ENCODE measurements at places on chromosomes 6 and 20.

GRCh38 chr6:18388942-18389341 is 1.8 kb downstream of the RNF144B start:
- DNase-seq: peak; percentile 86

DNA sequence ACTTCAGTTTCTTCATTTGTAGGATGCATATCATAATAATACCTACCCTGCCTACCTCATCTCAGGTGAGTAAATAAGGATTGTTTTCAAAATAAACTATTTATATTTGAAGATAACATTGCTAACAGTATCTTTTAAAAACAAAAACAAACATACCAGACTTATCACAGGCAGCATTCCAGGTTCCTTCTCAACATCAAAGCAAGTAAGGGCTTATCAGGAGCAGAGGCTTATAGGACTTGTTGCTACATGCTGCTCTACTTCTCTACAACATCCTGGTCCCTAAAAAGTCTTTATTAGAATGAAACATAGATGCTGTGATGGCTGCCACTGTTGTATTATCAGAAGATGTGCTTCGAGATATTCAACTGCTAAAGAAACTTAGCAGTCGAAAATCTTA is 149.2 kb upstream of the PRDM1 start:
- DNase-seq: no peak

DNA sequence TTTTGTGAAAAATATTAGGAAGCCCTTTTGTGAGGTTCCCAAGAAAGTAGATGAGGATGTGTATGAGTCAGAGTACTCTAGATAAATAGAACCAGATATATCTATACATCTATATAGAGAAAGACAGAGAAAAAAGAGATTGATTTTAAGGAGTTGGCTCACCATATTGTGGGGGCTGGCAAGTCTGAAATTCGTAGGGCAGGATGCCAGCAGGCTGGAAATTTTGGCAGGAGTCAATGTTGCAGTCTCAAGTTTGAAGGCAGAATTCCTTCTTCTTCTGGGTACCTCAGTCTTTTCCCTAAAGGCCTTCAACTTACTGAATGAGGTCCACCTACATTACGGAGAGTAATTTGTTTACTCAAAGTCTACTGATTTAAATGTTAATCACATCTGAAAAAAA is 65.3 kb upstream of the SAMD3 start:
- no peak for DNase-seq

GRCh38 chr6:90502866-90503407 is 83.9 kb downstream of the MAP3K7 start:
- no peak for DNase-seq

DNA sequence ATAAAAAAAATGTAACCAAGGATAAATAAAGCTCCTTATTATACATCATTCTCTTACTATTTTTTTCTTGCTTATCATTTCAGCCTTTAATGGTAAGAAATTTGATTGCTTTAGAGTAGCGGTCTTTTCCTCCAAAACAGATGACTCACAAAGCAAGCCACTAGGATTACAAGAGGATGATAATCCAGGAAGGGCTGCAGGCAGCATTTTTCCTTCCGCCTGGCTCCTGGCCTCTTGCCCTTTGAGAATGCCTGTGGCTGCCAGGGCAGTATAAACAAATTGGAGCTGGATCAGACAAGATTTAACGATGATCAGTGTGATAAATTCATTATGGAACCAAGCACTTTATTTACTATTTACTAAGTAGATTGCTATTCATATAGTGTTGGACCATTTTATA is 9.7 kb upstream of the FBXL4 start:
- peak; percentile 34 for DNase-seq

DNA sequence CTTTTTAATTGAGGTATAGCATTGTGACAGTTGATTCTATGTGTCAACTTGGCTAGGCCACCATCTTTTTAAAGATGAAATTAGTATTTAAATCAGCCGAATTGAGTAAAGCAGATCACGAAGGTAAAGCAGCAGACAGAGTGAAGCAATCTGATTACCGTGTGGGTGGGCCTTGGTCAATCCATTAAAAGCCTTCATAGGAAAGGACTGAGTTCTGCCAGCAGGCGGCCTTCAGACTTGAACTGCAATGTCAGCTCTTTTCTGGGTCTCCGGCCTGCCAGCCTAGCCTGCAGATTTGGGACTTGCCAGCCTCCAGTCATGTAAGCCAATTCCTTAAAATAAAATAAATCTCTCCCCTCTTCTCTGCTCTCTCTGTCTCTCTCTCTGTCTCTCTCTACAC is 22.4 kb upstream of the TGM2 start:
- DNase-seq: peak; percentile 50

DNA sequence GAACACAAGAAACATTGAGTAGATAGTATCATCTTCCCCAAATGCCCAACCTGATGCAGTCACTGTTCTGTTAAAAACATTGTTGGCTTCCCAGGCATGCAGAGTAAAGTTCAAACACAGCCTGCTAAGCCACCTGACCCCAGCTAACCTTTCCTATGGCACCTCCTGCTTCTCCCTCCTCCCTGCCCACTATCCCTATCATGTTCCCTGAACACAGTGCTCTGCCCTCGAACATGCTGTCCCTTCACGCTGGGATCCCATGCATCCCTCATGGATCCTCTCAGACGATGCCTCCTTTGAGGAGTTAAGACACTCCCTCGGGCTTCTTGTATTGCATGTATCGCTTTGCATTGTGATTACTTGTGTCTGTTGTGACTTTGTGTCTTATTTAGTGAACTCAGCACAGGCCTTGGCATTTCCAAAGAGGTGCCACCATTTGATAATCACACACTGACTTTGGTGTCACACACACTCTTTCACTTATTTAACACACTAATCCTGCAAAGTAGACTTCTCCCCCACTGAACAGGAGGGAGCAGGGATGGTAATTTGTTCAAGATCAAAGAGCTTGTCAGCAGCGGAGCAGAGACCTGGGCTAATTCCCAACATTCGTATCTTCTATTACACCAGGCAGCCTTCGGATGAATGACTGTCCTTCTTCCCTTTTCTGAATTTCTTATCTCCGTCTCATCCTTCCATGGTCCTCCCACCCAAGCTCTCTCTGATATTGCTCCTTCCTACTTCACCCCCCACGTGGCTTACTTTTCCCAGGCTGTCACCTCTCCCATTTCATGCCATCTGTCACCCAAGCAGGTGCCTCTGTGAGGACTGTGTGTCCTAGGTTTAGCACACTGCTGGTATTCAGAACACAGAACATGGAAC is 28.3 kb upstream of the SMIM29 start:
- DNase-seq: no peak

GRCh38 chr20:38726804-38727606 is 2.7 kb downstream of the SLC32A1 start:
- no peak for DNase-seq

- no peak for DNase-seq
Observed at GRCh38 chr20:40899344-40899743, 129.3 kb upstream of the TOP1 start.

- no peak for DNase-seq
Observed at GRCh38 chr6:139242457-139243240, 49.1 kb downstream of the TXLNB start.

GRCh38 chr6:150142670-150143515 is at the start of gene PPP1R14C:
Gene PPP1R14C (plus strand): TSS chr6:150143044. CDS start chr6:150143193, 149 bp downstream.
- DNase-seq: peak; percentile 9

DNA sequence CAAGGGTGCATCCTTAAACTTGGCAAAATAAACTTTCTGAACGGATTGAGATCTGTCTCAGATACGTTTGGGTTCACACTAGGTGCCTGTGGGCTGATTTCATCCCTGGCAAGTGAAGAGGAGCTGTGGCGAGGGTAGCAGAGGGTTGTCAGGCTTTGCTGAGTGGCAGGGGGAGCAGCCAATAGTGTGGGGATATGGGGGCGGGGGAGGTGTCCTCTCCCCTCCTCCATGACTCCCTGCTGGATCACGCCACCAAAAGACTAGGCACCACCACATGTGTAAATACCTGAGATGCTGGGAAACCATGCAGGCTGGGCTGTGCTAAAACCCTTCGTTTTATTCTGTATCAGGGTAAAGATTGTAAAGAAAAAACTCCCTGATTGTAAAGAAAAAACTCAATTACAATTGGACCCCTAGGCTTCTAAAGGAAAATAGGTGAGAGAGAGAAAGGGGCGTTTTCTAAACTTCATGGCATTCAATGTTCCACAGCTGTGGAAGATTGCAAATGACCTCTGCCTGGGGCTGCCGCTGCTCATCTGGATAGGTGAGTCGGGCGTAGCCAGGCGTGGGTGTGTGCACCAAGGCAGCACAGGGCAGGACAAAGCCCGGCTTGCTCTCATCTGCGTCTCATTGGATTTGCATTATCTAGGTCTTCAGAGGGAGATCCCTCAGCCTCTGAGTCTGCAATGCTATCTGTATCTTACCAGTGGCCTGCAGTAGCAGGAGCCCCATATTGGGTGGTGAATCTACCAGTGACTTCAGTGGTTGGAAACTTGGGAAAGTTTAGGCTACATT is 26.9 kb upstream of the ADTRP start:
- DNase-seq: no peak

DNA sequence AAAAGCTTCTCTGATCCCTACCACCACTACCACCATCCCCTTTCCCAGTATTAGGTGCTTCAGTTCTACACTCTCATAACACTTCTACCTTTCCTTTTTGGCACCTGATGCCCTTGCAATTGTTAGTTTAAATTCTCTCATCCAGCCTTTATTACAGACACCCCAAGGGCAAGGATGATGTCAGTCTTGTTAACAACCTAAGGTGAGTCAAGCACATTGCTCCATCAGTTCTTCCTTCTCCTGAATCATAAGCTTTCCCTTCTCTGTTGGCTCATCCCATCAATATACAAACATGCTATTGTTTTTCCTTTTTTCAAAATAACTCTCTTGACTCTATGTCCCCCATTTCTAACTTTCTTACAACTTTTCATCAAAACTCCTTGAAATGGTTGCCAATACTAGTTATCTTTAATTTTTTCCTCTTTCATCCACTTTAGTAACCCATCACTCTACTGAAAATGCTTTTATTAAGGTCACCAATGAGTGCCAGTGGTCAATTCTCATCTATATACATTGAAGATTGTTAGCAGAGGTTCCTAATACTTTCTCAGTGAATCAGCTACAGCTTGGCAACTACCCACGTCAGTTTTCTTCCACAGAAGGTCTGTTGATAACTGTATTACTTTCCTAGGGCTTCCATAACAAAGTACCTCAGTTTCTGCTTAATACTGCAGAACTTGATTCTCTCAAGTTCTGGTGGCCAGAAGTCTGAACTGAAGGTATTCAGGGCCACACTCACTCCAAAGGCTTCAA is 97.1 kb upstream of the FLRT3 start:
- no peak for DNase-seq

DNA sequence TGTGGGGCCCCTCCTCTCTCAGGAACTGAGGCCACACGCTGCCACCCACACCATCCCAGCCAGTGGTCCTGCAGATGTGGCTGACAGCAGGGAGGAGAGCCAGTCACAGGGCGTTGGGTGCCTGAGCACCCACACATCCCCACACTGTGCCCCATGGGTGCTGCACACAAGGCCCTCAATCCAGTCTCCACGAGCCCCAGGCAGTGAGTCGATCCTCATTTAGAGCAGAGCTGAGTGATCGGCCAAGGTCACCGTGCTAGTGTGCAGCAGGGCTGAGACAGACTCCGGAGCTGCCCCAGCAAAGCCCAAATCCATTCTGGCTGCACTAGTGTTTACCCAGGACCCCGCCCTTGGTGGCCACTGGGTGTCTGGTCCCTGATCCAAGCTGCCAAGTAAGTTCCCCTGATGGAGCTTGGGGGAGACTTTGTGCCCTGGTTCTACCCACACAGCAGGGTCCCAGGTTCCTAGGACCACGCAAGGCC is 9.0 kb downstream of the C20orf203 start:
- DNase-seq: no peak

DNA sequence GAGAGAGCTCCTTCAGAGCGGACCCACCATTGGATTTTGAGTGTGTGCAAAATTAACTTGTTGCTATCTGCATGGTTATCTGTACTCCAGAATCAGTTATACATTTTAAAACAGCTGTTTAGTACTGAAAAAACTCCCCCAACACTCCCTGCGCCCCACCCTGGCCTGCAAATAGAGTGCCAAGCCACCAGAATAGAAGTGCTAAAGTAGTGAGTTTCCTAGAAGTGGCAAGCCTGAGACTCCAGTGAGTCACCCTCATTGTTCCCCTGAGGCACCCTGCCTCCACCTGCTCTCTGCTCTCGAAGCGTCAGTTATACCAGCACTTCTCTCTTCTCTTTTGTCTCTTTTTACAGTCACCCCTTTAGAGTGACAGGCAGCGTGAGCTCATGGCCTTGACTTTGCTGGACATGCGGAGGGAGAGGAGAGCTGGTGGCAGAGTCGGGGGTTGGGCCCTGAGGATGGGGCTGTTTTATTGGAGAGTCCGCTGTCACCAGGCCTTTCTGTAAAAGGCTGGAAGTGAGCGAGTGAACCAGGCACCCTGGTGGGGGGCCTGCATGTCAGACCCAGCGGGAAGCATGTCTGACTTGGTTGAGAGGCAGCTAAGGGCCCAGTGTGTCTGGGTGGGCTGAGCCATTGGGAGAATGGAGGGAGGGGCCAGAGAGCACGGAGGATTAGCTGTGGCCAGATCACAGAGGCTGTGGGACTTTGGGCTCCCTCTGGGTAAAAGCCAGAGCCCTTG is 10.4 kb downstream of the IGF2R start:
- DNase-seq: no peak

DNA sequence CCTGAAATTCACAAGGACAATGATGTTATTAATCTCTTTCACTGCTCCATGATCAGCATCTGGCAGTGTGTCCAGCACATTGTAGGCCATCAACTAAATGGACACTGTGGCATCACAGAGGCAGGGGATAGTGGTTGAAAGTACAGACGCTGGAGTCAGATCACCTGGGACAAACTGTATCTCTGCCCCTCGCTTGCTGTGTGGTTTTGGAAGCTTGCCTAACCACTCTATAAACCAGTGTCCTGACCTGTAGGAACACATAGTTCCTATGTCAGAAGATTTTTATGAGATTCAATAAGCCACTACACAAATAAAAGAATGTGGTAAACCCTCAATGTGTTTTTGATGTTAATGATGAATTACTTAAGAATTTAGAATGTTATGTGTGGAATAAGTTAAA is 219.3 kb upstream of the RNF217 start:
- DNase-seq: no peak

- no peak for DNase-seq
Observed at GRCh38 chr20:52524861-52525260, 333.3 kb upstream of the ZFP64 start.

DNA sequence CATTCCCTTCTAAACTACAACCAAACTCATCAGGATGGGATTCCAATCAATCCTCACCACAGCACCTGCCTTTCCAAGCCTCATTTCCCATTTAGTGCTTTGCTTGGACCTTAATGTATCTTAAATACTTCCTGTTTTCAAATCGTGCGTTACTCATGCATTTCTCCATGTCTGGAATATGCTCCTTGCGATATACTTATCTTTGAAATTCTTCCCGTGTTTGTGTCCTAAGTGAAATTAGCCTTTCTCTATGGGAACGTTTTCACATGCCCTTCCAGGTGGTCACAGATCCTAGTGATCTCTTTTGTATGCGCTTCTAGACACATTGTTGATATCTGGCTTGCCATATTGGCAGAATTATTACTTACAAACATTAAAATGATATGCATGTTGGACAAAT is 620.6 kb upstream of the AGPAT4 start:
- DNase-seq: no peak

GRCh38 chr6:43781941-43782704 is 12.1 kb downstream of the VEGFA start:
- DNase-seq: no peak

GRCh38 chr20:37956107-37956585 is 53.2 kb downstream of the VSTM2L start:
- peak; percentile 25 for DNase-seq

GRCh38 chr6:44025226-44025625 is 102.0 kb downstream of the MRPL14 start:
- DNase-seq: no peak

GRCh38 chr6:18997375-18997826 is 610.3 kb downstream of the RNF144B start:
- DNase-seq: peak; percentile 40

- DNase-seq: peak; percentile 36
Observed at GRCh38 chr6:72712910-72713309, 91.0 kb downstream of the KCNQ5 start.
